ENCODE measurements at places on chromosomes 4 and X. TPM values are rescaled to one million over a fixed set of nuclear protein-coding genes. Genes with fewer than 3 reads are reported as not detected.

BCOR gene
- total RNA-seq: 20.6 TPM

CENPVL2 gene
- not detected for total RNA-seq

ATOH1 gene
- total RNA-seq: not detected

MAOB gene
- 0.27 TPM for total RNA-seq

Measured in A549 treated with CpdA at 1 μM for 4 hours (cell line).